ENCODE measurements at places on chromosomes 11 and 22.

GRCh38 chr11:14390669-14391068 is 31.7 kb upstream of the RRAS2 start:
- no peak for DNase-seq

DNA sequence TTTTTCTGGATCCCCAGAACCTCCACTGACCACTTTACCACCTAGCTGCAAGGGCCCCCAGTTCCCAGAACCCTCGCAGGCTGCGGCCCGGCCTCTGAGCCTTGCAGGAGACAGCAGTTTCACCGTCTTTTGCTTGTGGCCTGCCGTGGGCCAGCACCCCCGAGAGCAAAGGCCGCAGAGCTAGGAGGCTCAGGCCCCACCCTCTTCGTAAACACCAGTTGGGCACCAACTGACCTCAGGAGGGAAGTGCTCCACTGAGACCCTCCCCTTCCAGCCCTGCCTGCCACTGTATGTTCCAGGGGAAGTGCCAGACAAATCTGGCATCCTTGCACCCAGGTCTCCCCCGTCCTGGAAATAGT is 23.4 kb upstream of the CREB3L1 start:
- DNase-seq, result no peak

- DNase-seq, result peak; percentile 52
Observed at GRCh38 chr11:73376803-73377629, 817 bp downstream of the RELT start.

DNA sequence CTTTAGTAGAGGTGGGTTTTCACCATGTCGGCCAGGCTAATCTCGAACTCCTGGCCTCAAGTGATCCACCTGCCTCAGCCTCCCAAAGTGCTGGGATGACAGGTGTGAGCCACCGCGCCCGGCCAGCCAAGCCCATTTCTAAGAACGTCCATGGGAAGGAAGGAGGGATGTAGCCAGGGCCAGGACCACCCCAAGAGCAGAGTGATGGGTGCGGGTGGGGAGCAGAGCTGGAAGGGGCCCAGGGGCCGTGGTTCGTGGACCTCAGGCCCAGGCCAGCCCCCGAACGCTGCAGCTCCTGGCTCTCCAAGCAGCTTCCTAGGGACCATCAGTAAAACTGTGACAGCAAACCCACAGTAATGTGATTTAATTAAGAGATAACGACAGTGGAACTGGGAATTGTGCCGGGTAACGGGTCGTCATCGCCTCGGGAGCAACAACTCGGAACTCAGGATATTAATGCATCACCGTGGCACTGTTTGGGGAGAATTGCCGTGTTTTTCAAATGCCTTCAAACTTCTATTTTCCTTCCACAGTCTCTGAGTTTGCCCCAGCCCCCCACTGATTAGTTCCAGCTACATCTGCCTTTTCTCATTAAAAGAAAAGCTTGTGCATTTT is 74.3 kb downstream of the BRD1 start:
- DNase-seq, result no peak

- DNase-seq, result no peak
Observed at GRCh38 chr11:123568367-123568870, 86.0 kb downstream of the SCN3B start.

DNA sequence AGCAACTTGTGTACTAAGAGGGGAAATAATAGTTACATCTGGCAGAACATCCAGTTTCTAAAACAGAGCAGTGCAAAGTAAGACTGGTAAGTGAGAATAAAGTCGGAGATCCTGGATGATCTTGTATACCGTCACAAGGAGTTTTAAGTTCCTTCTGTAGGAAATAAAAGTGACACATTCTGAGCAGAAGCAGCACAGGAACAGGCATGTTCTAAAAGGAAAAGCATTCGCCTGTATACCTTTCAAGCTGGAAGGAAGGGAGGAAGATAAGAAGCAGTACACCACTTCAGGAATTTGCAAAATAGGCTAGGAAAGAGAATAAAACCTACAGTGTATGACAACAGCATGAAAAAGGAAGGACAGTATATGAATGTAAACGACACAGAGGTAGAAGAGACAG is 106.2 kb upstream of the TP53AIP1 start:
- DNase-seq, result no peak

DNA sequence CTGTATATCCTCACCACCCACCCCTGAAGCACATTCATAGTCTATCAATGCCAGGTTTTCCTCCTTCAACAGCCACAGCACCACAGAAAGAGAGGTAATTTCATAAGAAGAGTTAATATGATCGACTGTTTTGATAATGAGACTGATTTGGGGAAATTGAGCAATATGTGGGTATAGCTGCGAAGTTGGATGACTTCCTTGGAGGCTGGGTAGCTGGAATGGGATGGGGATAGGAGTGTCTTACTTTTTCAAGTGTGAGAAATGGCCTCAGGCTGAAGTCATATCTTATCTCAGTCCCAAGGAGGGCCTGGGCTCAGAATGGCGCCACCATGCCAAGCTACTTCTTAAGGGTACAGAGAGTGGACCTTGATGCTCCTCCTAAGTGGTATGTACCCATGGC is 187.6 kb upstream of the CCDC90B start:
- DNase-seq, result no peak

- no peak for DNase-seq
Observed at GRCh38 chr22:47245786-47246185, 483.3 kb downstream of the TBC1D22A start.

DNA sequence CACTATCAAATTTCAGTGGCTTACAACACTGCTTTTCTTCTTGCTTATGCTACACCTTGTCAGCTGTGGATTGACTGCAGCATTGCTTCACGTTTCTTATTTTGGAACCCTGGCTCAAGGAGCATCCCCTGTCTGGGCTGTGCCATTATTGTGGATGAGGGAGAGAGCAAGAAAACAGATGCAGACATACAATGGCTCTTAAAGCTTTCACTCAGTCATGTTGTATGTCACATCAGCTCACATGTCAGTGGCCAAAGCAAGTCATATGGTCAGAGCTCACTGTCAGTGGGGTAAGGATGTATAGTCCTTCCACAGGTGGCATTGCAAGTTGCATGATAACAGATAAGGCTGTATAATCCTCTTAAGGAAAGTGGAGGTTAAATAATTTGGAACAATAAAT is 10.0 kb downstream of the ARHGEF12 start:
- DNase-seq, result no peak

DNA sequence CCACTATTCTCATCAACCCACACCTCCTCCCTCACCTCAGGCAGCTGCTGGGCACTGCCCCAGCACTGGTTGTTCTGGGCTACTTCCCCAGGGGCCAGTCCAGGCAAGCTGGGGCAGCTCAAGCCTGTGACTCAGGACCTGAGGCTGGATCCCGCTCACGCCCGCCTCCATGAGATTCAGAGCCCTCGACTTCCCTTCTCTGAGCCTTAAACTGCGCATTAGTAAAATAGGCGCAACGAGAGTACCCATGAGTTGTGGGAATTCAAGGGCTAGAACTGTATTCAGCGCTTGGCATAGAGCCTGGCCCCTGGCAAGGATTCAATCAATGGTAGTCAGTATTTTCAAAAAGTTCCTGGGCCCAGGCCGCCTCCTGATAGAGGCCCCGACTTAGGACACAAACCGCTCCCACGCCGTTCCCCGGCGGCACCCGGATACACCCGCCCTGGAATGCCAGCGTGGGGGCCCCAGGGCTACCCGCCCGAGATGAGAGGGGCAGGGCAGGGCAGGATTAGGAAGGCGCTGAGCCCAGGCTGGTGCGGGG is 723 bp upstream of the CD82 start:
- DNase-seq, result no peak

GRCh38 chr22:42913874-42914510 is 56.9 kb upstream of the ARFGAP3 start:
- no peak for DNase-seq

DNA sequence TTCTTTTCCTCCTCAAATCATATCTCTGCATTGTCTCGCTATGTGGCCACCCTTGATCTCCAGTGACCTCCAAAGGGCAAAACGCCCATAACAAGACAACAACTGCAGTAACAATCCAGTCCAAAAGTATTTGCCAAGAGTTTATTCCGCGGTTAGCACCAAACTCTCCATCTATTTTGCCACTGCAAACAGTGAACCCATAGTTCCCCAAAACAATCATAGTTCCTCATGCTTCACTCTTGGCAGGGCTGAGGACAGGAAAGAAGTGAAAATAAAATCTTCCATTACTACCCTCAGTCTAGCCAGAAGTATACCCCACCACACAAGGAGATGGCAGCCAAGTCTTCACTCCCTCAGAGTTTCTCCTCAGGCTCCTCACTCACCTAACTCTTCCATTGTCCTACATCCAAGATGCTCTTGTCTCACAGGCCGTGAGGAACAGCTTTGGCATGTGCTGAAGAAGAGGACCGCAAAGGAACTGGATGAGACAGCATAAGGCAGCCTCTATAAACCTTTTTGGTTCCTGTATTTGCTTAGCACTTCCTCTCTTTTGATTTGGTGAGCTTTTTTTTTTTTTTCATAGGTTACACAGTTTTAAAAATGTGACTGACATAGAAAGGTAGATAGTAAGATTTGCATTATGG is at the start of gene LPXN:
Gene LPXN, minus strand, starts transcription at position 480 of the 644 bp plus-strand sequence. Its CDS starts 84 bp downstream, at position 396.
- peak; percentile 60 for DNase-seq

DNA sequence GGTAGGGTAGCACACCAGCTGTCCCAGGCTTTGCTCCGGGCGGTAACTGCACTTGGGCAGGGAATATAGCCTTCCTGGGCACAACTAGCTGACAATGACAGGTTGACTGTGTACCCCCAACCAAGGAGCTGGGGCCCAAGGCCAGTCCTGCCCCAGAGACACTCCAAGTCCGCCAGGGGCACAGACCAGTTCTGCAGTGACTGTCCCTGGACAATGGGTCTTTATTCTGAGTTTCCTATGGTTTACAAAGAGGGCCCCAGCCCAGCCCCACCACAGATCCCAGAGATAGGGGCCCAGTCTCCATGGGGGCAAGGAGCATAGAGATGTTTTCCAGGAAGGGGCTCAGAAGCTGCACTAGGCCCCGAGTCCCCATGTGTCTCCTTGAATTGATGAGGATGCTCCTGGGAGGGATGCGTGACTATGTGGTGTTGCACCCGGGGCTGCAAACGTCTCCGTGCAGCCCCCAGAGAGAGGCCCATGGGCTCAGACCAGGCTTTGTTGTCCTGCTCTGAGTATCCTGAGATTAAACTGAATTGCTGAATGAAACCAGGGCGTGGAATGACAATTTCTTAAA is 48.4 kb downstream of the CD6 start:
- DNase-seq, result no peak

GRCh38 chr11:42407341-42407740 is 904.5 kb upstream of the API5 start:
- DNase-seq, result no peak

- DNase-seq, result no peak
Observed at GRCh38 chr11:79269611-79270307, 171.1 kb downstream of the TENM4 start.

DNA sequence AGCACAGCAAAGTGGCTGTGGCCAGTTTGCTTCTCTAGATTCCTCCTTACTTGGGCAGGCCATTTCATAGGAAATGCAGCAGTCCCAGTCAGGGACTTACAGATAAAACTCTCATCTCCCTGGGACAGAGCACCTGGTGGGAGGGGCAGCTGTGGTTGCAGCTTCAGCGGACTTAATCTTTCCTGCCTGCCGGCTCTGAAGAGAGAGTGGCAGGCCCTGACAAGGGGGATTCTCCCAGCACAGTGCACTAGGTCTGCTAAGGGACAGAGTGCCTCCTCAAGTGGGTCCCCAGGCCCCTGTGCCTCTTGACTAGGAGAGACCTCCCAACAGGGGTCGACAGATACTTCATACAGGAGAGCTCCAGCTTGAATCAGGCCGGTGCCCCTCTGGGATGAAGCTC is 1649.1 kb downstream of the LRRC4C start:
- DNase-seq, result no peak

- DNase-seq, result no peak
Observed at GRCh38 chr11:19183646-19184045, 18.1 kb downstream of the CSRP3 start.

GRCh38 chr11:77046060-77046501 is 11.9 kb downstream of the B3GNT6 start:
- peak; percentile 59 for DNase-seq

- DNase-seq, result no peak
Observed at GRCh38 chr22:19805821-19806212, 45.2 kb downstream of the TBX1 start.

- no peak for DNase-seq
Observed at GRCh38 chr11:115141231-115142114, 362.7 kb downstream of the CADM1 start.

- DNase-seq, result no peak
Observed at GRCh38 chr11:31248768-31249167, 120.8 kb downstream of the DCDC1 start.

GRCh38 chr22:44906248-44906936 is 103.4 kb downstream of the PHF21B start:
- no peak for DNase-seq
